ENCODE measurements at places on chromosomes 16 and 17.

GRCh38 chr16:20628213-20628612 lies 52.0 kb upstream of the ACSM2B start:
- DNase-seq, result no peak

DNA sequence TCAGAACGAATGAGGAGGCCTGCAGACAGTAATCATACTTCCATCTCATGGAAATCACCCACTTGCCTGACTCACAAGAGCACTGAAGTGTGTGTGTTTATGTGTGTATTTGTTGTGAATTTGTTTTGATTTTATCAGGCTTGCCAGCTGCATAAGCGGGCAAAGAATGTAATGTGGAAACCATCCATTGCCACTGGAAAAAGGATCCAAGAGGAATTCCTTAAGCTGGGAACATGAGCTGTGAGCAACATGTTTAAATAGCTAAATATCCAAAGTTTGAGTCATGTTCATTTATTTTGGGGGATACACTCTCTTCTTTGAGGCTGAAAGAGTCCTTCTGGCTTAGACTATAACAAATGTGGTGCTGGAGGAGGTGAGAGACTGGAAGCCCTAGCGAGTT lies 198.4 kb upstream of the TBX2 start:
- DNase-seq, result no peak

DNA sequence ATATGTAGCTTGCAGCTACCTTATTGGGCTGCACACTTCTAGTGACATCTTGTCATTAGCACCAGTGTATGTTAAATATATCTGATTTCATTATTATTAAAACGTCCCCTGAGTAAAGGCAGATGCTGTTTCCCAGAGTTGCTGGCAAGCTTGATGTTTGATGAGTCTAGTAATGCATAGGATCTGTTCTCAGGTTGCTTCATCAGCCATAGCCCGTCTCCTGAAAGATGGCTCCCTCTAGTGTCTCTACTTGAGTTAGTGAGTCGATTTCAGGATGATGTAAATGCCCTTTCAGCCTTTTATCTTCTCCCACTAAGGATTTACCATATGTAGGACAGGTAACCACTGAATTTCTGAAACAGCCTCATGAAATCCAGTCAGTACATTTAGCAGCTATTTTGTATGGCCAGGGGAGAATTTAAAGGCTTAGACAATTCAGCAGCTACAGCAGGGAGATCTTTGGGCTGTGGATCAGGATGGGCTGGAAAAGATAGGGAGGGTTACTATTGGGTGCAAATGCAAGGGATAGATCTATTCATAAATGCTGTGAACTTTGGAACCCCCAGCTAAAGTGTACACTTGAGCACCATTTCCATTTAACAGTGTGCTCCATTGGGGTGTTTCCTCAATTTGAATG lies 376.3 kb downstream of the CNTNAP4 start:
- no peak for DNase-seq

- no peak for DNase-seq
These were observed 2.9 kb downstream of the HIGD1B start for GRCh38 chr17:44850612-44851011.

- no peak for DNase-seq
These were observed 6.9 kb downstream of the CAMKK1 start for GRCh38 chr17:3885970-3886369.

- DNase-seq, result no peak
These were observed 456.0 kb upstream of the SOX9 start for GRCh38 chr17:71664861-71665260.
